ENCODE measurements at places on chromosomes 16 and 17.

GRCh38 chr16:77789085-77790008 is 983 bp downstream of the VAT1L start:
- DNase-seq, result no peak

GRCh38 chr17:48563385-48563838 is 14.7 kb downstream of the HOXB4 start:
- DNase-seq, result no peak

DNA sequence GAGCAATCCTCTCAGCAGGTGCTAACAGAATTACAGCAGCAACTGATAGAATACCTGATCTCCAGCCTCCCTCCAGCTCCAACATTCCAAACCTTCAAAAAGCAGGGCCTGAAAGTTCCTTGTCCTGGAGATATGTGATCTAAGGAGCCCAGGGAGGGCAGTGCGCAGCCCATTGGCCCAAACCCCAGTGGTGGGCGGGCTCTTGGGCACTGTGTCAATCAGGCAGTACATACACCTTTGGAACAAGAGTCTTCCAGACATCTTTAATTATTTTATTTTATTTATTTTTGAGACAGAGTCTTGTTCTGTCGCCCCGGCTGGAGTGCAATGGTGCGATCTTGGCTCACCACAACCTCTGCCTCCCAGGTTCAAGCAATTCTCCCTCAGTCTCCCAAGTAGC is 24.2 kb downstream of the SLC12A3 start:
- no peak for DNase-seq

DNA sequence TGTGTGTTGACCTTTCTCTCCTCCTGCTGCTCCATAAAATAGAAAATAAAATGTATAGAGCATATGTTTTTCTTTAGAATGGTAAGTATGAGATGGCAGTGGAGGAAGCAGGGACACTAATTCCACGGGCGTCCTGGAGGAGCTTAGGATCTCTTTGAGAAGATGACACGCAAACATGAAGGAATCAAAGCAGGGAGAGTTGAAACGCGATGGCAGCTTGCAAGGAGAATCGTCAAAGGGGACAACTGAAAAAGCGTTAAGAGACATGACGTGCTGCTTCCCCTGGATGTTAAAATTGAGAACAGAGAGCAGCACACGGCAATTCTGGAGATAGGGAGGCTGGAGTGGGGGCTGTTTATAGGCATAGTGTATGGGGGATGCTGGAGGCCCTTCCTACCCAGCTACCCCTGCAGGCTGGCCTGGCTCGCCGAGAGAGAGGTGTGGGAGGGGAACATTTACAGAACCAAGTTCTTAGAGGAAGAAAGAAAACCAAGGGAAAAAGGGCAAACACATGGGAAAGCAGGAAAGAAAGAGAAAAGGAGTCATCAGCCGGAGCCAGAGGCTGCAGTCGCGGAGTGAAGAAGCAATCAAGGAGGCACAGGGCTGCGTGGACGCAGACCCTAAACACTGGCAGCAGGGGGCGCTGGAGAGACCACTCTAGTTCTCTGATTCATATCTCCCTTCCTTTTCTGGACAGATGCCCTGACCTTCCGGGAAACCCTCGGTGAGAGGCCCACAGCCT is 55.8 kb downstream of the MYH13 start:
- no peak for DNase-seq

GRCh38 chr17:7700510-7700909 is 4.5 kb upstream of the EFNB3 start:
- no peak for DNase-seq

- no peak for DNase-seq
Measured at GRCh38 chr17:8798176-8798845, 854 bp downstream of the MFSD6L start.

- no peak for DNase-seq
Measured at GRCh38 chr16:88487124-88487432, 34.0 kb downstream of the ZFPM1 start.

DNA sequence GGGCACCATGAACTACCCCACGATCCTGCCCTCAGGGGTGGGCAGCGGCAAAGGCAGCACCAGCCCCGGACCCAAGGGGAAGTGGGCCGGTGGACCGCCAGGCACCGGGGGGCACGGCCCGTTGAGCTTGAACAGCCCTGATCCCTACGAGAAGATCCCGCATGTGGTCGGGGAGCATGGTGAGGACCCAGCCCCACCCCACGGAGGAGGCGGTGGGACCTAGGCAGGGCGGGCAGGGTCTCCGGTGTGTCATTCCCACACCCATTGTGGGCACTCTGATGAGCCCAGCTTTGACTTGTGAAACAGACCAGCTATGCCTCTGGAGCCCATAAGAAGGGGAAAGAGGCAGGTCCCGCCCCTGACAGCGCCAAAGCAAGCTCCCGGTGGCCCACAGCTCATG is 22.8 kb downstream of the TPSG1 start:
- DNase-seq, result no peak

GRCh38 chr16:5108505-5109158 is 11.0 kb upstream of the EEF2KMT start:
- DNase-seq, result no peak

- DNase-seq, result no peak
Measured at GRCh38 chr16:31714903-31715504, 158.6 kb upstream of the ZNF267 start.

DNA sequence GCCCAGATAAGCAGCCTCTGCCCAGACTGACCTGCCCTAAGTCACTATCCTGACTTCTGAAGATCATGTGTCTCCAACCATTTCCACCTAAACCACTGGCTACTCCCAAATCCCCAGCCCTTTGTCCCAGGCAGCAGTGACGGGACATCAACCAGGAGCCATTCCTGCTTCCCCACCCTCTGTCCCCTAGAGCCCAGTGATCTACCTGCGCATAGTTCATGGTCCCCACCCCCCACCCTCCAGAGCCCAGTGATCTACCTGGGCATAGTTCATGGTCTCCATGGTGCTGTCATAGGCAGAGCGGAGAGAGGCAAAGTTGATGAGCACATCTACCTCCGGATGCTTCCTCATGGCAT is 26.8 kb downstream of the ACLY start:
- no peak for DNase-seq

DNA sequence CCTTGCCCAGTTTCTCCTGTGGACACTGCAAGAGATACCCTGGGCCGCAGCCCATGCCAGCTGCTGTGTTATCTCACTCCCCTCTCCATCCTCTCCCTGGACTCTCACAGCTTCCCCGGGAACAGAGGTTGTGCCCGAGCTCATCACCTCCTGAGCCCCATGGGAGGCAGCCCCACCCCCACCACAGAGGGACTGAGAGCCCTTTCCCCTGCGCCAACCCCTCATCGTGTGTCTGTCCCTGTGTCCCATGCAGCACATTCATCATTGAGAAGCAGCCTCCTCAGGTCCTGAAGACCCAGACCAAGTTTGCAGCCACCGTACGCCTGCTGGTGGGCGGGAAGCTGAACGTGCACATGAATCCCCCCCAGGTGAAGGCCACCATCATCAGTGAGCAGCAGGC is 12.7 kb downstream of the STAT5A start:
- DNase-seq, result no peak

- no peak for DNase-seq
Measured at GRCh38 chr17:29060475-29060874, 17.5 kb downstream of the PIPOX start.

- no peak for DNase-seq
Measured at GRCh38 chr16:6381896-6382295, 950.7 kb upstream of the RBFOX1 start.

GRCh38 chr16:57941016-57941664 is 29.8 kb downstream of the CNGB1 start:
- no peak for DNase-seq

DNA sequence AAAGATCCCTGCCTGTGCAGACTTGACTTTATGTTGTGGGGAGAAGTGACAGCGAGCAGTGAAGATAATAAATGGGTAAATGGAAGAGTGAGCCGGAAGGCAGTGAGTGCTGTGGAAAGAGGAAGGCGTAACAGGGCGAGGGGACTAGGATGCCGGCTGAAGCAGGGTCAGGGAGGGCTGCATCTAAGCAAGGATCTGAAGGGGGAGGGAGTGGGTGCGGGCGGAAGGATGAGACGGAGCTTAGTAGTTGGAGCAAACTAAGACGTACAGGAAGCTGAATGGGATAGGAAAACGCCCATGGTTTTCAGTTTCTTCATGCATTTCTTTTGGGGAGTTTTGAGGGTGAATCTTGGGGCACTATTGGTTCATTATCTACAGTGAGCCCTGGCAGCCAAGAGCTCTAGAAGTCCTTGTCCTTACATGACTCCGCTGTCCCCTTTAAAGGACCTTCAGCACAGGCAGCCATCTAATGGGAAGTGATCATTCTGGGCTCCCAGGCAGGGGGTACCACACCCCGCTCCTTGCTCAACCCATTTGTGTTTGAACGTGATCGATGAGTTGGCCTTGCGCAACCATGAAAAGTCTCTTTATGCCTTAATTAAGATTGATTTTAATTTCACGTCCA is 10.4 kb upstream of the NAT9 start:
- DNase-seq, result no peak

GRCh38 chr17:73823684-73824083 is 179.4 kb upstream of the SDK2 start:
- DNase-seq, result no peak

DNA sequence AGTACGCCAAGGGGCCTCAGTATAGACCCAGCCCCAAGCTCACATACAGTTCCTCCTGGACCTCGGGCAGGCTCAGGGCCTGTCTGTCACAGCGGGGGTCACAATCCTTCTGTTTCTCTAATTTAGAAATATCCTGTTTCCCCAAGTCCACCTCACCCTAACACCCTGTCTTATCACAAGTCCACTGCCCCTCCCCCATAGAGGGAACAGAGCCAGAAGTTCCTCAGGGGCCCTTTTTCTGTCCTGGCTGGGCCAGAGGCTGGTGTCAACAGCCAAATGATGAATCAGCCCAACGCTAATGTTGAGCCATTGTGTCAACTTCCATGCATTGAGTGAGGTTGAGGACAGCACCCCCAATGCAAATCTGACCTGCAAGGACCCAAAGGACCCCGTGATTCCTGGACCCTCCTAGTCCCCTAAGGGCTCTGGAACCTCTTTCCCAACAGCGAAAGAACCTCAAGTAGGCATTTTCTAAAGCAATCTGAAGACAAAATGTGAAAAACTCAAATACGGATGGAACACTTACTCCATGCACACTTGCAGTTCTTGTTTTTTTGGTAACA is 58.6 kb downstream of the PECAM1 start:
- no peak for DNase-seq

DNA sequence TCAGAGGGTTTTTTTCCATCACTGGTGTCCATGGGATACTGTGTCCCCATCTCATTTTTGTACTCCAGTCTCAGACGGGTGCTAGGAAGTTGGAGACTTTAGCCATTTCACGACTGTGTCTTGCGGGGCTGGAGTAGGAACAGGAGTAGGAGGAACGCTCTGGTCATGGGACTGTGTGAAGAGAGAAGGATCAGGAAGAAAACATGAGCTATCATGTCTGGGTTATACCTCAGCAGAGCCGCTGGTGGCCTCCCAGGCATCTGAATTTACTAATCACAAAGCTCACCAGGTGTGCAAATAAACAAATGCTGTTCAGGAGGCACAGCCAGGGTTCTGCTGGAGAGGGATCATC is 225.4 kb downstream of the SEC14L1 start:
- DNase-seq, result no peak

DNA sequence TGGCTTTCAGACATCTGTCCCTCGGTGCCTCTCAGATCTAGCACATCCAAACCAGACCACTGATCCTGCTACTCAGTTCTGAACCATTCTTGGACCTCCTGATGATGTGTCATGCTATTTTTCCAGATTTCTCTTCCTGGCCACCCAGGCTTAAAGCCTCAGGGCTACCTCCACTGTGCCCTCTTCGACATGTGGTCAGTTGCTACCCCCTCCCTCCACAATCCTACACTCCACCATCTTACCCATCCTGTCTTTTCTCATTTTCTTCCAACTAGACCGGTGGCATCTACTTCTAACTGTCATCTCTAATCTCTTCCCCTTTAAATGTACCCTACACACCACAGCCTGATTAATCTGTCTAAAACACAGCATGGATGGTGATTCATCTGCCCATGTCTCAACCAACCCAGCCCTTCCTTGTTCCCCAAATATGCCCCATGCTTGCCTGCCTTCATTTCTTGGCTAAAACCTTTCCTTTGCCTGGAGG is 478.6 kb downstream of the SLC39A11 start:
- DNase-seq, result no peak

DNA sequence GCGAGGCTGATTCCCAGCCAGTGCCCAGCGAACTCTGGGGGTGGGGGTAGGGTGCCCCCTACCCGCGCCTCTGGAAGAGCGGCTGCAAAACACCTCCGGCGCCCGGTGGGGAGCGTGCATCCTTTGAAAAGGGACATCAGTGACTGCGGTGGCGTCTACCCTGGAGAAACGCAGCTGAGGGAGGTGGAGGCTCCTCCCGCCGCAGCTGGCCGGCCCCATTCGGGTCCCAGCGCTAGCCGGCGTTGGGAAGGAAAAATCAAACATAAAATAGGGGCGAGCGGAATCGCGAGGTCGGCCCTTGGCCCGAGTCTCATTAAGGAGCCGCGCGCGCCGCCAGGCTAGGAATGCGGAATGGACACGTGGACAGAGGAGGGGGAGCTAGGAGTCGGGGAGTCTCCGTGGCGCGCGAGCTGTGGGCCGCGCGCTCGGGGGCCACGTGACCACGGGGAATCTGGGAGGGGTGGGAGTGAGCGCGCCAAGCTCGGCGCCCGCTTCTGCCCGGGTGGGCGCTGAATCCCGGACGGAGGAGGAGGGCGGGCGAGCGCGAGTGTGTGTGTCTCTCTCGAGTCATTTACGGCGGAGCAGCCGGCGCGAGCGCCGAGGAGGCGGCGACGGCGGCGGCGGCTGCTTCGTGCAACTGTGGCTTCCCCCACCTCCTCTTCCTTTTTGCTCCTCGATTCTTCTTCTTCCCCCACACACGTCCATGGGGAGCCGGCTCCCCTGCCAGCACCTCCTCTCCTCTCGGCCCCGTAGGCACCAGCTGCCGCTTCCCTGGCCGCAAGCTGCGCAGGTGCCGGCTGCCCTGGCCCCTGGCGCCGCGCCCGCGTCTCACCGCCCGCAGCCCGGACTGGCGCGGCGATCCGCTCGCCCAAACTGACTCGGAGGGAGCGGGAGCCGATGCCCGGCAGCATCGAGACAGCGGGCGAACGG is at the start of gene TMEM132E:
Gene TMEM132E (plus strand): TSS at position 566 of the 930 bp plus-strand sequence. CDS start 1,495 bp downstream, outside the sequence.
- DNase-seq, result no peak

GRCh38 chr17:29143894-29144293 is 36.3 kb downstream of the MYO18A start:
- no peak for DNase-seq

DNA sequence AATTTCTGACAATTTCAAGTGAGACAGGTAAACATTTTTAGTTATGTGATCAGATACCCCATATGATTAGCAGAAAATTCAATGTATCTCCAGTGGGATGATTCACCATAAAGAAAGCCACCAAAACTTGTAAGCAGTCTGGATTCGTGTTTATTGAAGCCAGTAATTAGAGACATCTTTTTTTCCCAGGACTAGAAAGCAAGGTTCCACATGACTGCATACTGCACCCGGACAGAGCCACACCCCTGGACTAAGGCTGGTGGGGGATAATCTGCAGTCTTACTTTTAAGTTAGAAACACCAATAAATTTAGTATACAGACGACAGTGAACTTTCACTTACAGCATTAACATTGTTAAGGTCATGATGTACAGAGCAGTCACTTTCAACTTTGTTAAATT is 24.2 kb upstream of the CMTM4 start:
- no peak for DNase-seq

- DNase-seq, result no peak
Measured at GRCh38 chr16:28202147-28202746, 9.5 kb downstream of the XPO6 start.
